Fibroblast of skin of scalp (primary cell): ENCODE measurements at places on chromosomes 4 and X.

DNA sequence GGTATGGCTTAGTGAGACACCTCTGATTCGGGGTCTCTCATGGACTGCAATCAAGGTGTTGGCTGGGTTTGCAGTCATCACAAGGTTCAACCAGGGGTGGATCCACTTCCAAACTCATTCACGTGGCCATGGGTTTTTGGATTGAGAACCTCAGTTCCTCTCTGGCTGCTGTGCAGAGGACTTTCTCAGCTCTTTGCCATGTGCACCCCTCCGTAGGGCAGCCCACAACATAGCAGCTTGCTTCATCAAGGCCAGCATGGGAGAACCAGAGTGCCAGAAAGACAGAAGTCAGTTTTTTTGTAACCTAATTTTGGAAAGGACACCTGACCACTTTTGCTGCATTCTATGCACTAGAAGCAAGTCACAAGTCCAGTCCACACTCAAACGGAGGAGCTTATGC lies 154.9 kb downstream of the PJA1 start:
- DNase-seq, result no peak

DNA sequence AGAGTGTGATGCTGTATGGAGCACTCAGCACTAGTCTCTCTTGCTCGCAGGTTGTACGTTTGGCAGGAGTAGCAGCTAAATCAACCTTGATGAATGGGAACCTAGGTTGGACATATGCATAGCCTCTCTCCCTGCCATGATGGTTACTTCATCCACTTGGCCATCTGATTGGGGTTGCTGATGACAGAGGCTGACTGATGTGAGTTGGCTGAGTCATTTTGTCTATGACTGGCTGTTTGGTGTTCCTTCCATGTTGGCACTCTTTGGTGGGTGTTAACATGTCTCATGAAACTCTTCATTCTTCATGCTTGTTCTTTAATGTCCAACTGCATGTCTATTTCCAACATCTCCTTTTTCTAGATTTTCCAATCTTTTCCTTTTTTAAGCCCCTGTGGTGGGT lies 31.6 kb upstream of the SPARCL1 start:
- no peak for DNase-seq

- peak; percentile 24 for DNase-seq
Observed at GRCh38 chrX:16022580-16023200, 100.7 kb upstream of the GRPR start.

DNA sequence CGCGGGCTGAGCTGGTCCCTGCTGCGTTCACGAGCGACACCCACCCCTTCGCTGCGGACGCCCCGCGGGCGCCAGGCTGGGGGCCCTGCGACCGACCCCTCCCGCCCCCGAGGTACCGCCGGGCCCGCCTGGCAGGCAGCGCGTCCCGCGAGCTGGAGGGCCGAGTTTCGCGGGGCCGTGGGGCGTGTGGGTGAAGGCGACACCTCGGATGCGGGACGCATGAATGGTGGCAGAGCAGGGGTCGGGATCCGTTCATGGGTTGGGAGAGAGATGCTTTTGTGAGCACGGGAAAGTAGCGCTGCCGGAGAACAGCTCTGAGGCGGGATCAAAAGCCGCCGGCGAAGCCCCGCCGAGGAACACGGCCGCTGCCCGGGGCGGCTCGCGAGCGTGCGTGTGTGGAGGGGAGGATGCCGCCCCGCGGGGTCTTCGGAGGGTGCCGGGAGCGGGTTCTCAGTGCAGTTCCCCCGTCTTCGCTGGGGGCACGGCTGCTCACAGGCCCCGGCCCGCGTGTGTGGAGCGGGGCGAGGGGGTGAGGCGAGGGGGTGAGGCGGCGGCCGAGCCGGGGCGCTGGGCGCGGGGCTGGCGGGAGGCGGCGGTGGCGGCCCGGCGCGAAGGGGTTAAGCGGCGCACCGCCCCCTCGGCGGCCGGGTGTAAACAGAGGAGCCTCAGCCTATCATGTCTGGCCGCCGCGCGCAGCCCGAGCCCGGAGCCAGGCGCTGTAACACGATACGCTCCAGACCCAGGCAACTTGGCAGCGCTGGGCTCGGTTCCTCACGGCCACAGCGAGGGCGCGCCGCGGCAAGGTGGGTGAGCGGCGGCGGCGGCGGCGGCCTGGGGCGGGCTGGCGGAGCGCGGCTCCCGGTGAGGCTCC lies 205.3 kb downstream of the TENM3 start:
- DNase-seq, result peak; percentile 92

DNA sequence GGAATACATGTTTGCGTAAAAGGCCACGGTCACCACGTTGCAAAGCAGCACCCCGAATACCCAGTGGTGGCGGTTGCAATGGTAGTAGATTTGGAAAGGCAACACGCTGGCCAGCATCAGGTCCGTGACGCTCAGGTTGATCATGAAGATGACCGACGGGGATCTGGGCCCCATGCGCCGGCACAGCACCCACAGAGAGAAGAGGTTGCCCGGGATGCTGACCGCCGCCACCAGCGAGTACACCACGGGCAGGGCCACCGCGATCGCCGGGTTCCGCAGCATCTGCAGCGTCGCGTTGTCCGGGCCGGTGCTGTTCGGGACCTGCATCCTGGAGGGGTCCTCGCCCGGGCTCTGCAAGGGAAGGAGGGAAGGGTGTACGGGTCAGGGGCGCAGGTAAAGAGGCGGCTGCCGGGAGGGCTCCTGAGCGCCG lies 13.5 kb upstream of the ASMTL start:
- no peak for DNase-seq

DNA sequence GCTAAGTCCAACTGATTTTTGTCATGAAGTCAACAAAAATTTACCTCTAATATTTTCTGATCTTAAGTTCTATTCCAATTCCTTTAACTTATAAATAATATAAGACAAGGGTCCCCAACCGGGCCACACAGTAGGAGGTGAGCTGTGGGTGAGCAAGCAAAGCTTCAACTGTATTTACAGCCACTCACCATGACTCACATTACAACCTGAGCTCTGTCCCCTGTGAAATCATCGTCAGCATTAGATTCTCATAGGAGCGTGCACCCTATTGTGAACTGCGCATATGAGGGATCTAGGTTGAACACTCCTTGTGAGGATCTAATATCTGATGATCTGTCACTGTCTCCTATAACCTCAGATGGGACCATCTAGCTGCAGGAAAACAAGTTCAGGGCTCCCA lies 227.4 kb downstream of the MAPK10 start:
- no peak for DNase-seq
